A549 treated with Mapracorat at 1 μM for 4 hours (cell line): ENCODE measurements at places on chromosomes 1 and 21. TPM values are rescaled to one million over a fixed set of nuclear protein-coding genes. Genes with fewer than 3 reads are reported as not detected.

The APCS gene
- not detected in 5 replicates for total RNA-seq

The PDC gene
- total RNA-seq, result not detected in 5 replicates

The EDN2 gene
- 27.8 to 36.9 TPM (median 34.3 TPM) in 5 replicates for total RNA-seq

The PEX19 gene
- 20.8 to 27.6 TPM (median 24.2 TPM) in 5 replicates for total RNA-seq

The HAO2 gene
- total RNA-seq, result not detected in 5 replicates

The IGSF21 gene
- total RNA-seq, result not detected in 5 replicates

The NBPF4 gene
- 0.12 to 0.16 TPM (median 0.14 TPM) in 4 of 5 replicates, not detected in the other for total RNA-seq

The RAP1GAP gene
- total RNA-seq, result 8.1 to 11.4 TPM (median 10.8 TPM) in 5 replicates

The CHI3L1 gene
- not detected in 5 replicates for total RNA-seq

The CHODL gene
- not detected in 5 replicates for total RNA-seq

The METTL13 gene
- total RNA-seq, result 34.8 to 44.0 TPM (median 42.7 TPM) in 5 replicates

The ARHGEF19 gene
- total RNA-seq, result 5.3 to 6.6 TPM (median 6.2 TPM) in 5 replicates

The LAPTM5 gene
- 0.13 to 0.42 TPM (median 0.24 TPM) in 5 replicates for total RNA-seq

The INAVA gene
- 36.4 to 50.4 TPM (median 46.3 TPM) in 5 replicates for total RNA-seq

The TACSTD2 gene
- total RNA-seq, result not detected in 5 replicates

The KIF21B gene
- 1.3 to 2.6 TPM (median 2.2 TPM) in 5 replicates for total RNA-seq

The USH2A gene
- total RNA-seq, result not detected in 5 replicates

The EDARADD gene
- total RNA-seq, result 2.8 to 4.2 TPM (median 3.4 TPM) in 5 replicates

The PRDM16 gene
- total RNA-seq, result 0.06 to 0.43 TPM (median 0.25 TPM) in 5 replicates

The CLCA1 gene
- not detected in 5 replicates for total RNA-seq

The PLD5 gene
- total RNA-seq, result 1.5 to 2.7 TPM (median 2.0 TPM) in 5 replicates

The ZBTB37 gene
- total RNA-seq, result 1.0 to 1.5 TPM (median 1.2 TPM) in 5 replicates

The ACADM gene
- 25.2 to 39.8 TPM (median 33.1 TPM) in 5 replicates for total RNA-seq

The C8A gene
- not detected in 5 replicates for total RNA-seq
